Fibroblast of mammary gland (primary cell): ENCODE measurements at places on chromosomes 5 and 9.

DNA sequence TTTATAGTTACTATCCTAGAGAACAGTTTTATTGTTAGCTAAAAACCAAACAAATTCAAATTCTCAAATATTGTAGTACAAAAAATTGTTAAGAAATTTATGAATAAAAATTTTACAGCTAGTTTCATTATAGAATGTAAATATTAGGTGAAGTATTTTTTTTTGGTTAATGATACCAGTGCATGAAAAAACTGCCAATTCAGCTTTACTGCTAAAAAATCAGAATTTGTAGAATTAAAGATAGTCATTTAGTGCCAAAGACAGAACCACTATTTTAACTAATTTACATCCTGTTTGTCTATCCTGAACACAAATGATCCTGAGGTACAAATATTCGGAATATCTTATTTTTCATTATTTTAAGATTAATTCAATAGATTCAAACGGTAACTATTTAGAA is 202.6 kb downstream of the FER start:
- no peak for DNase-seq

- DNase-seq, result peak; percentile 65
Observed at GRCh38 chr9:134399435-134400056, 73.3 kb downstream of the RXRA start.

- no peak for DNase-seq
Observed at GRCh38 chr5:35862126-35862525, 5.4 kb downstream of the IL7R start.

- no peak for DNase-seq
Observed at GRCh38 chr5:132686193-132686592, 12.4 kb downstream of the IL4 start.

DNA sequence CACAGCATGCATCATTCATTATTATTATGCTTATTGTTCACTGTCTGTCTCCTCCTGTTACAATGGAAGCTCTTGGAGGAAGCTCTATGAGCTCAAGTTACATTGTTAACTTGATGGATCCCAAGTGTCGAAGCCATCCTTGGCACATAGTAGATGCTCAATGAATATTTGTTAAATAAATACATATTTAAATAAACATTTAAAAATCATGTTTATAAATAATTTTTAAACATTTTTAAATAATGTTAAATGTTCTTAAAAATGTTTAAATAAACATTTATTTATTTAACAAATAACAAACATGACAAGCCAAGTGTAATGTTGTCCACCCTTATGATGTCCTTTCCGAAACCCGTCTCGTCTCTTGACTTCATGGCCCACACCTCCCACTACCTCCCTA is 69.5 kb downstream of the USP20 start:
- no peak for DNase-seq

DNA sequence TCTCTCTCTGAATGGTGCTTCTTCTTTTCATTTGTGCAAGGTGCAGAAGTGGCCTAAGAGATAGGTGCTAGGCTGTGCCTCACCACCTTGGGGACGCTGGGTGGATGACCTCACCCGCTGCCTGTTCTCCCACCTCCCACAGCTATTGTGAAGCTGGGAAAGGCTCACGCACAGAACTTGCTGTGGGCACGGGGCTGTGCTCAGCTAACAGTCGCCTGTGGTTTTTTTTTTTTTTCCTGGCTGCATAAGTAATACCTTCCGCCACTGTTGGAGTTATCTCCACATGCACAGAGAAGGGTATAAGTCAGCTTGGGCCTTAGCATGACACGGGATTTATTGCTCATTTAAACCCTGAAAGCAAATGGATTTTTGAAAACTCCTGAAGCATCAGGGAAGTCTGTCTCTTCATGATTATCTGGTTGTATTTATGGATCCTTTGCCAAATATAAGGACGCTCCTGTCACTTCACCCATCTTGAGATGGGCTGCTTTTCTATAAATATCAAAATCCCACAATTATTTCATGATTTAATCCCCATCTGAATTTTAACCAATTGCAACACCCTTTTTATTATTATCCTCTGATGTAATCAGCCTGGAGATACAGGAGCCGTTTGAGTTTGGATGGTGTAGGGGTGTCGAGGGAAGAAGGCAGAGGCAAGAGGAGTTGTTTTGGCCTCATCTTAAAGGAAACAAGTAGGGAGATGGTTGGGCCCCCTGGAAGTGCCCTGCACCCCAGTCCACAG is 9.0 kb downstream of the DBH start:
- no peak for DNase-seq

- DNase-seq, result no peak
Observed at GRCh38 chr5:172497591-172498255, 43.4 kb upstream of the SH3PXD2B start.

DNA sequence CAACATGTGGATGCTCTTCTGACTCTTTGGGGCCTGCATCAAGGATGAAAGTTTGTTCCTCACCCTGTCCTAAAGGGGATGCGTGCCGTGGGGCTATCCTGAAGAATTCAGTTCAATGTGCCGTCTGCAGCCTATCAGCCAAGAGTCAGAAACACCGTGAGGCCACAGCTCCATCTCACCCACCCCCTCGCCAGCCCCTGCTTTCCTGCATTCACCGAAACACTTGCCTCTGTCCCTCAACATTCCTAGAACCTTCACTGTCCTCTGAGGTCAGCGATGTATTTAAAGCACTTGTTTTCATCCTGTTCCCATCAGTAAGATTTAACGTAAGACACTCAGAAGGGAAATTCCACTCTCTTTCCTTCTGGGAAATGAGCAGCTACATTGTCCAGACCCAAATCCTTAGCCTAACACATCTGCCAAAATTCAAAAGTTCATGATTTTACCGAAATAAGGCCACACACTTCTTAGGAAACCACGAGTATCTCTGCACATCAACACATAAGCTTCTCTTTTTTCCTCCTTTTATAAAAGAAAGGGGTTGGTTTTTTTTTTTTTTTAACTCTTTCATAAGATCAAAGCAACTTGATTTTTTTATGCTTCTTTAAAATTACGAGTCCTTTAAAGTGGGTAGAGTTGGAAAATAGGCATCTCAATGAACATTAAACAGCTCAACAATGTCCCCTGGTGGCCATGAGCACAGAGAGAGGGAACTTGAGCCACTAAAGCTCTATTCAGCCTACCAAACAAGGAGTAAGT is 100.7 kb downstream of the SUSD1 start:
- peak; percentile 96 for DNase-seq

DNA sequence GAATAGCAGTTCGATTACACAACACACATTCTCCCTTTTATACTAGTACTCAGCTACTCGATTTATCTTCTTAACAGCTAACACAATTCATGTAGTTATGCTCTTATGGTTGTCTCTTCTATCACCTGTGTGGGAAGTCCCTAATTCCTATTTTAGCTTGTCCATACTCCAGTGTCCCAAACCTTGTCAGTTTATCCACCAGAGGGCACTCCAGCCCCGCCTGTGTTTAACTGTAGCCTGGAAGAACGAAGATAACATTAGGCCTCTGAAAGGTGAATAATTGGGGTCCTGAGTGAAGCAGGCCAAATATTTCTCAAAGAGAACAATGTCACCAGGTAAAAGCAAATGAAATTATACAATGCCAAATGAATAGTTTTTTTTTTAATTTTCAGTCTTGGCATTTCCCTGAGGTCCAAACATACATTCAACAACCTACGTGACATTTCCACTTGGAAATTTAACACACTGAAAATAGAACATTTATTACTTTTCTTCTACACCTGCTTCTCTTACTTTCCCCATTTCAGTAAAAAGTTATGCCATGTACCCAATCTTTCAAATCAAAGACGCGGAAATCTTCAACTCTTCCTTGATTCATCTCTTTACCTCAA is 560.7 kb downstream of the HTR1A start:
- peak; percentile 46 for DNase-seq

DNA sequence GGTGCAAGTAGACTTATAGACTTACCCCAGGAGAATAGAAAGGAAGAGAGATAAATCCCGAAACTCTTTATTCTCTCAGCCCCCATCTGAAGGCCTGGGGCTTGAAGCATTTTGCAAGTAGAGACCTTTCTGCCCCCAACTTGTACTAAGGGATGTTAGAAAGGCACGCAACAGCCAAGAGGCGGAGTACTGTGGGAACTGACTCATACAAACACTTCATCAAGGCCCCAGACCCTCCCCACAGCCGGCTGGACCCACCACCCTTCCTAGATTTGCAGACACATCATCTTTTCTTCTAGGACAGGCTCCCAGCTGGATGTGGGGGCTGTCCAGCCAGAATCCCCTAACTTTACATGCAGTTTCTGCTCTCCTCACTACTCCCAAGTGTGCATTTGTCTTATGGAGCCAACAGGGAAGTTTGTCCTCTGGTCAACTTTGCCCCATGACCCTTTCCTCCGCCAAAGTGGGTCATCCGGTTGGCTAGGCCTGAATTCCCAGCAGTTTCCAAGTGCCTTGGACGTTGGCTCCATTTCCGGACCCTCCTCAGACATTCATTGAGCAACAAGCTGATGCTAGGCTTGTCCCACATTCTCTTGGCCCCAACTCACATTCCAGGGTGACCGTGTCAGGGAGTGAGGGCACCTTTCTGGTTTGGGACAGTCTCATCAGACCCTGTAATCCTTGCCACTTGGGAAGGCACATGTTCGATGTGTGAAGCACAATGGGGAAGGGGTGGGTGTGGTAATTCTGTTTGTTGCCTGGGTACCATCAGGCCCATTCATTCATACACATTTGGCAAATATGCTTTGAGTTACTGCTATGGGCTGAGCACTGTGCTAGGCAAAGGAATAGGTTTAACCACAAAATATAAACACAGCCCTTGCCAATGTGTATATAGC is 64.6 kb downstream of the ABLIM3 start:
- DNase-seq, result peak; percentile 89

GRCh38 chr5:68239487-68239886 is 23.9 kb downstream of the PIK3R1 start:
- DNase-seq, result peak; percentile 96

DNA sequence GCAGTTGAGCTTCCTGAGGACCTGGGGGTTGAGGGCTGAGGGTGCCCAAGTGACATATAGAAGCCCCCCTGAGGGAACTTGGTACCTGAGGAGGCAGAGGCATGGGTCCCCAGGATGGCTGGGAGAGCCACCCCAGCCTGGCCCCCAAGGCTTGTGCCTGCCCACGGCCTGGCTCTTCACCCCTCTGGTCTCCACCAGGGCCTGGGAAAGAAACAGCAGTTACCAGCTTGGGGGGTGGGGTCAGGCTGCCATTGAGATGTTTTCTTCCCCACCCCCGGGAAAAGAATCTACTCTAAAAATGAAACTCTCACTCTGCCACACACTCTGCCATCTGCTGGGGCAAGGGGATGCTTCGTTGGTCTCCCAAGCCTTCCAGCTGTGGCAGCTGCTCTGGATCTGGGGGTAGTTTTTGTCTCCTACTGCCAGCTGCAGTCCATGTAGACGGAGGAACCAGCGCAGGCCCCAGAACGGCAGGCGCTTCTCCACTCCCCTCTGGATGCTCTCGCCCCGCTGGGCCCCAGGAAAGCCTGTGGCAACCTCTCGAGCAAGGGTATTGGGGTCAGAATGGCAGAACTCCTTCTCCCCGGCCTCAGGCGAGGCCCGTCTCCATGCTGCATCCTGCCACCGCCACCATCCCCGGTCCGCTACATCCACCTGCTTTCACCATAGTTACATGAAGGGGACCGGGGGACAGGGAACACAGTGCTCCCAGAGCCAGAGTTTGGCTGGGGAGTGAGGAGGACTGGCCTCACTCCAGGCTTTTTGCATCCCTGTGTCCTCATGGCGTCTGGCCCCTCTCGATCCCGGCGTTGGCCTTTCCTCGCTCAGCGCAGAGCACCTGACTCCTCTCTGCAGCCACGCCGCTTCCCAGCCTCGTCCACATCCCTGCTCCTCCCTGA is 123.5 kb downstream of the DAB2IP start:
- no peak for DNase-seq

GRCh38 chr5:1067141-1068121 is 44.4 kb downstream of the SLC12A7 start:
- no peak for DNase-seq

- no peak for DNase-seq
Observed at GRCh38 chr9:134320126-134320867, 6.0 kb upstream of the RXRA start.

GRCh38 chr5:31113666-31114350 is 79.7 kb upstream of the CDH6 start:
- DNase-seq, result no peak

GRCh38 chr5:127666043-127666716 is 17.3 kb downstream of the CTXN3 start:
- peak; percentile 15 for DNase-seq

GRCh38 chr9:27351438-27351837 is 54.5 kb upstream of the EQTN start:
- DNase-seq, result no peak

- DNase-seq, result peak; percentile 19
Observed at GRCh38 chr5:143992496-143992895, 178.0 kb downstream of the YIPF5 start.

- no peak for DNase-seq
Observed at GRCh38 chr9:68708513-68708912, 3.5 kb downstream of the PIP5K1B start.

GRCh38 chr5:40550481-40550880 is 129.2 kb upstream of the PTGER4 start:
- no peak for DNase-seq

DNA sequence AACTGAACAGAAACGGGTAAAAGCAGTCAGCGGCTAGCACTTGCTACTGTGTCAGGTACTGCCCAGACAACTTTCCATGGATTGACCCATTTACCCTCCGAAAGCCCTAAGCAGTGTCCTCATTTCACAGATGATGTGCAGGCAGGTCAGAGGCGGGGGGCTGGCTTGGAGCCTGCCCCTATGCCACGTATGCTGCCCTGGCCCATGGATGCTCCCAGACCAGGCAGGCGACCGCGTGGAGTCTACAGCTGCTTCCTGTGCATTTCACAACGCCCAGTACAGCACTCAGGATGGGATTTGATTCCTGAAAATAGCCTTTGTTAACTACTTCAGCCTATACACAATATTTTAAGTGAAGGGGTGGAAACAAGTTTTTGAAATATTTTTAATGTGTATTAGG is 202.9 kb downstream of the NXNL2 start:
- no peak for DNase-seq

GRCh38 chr9:105308461-105309341 is 64.2 kb downstream of the SLC44A1 start:
- DNase-seq, result no peak

- DNase-seq, result no peak
Observed at GRCh38 chr5:120895660-120896059, 431.6 kb downstream of the PRR16 start.

DNA sequence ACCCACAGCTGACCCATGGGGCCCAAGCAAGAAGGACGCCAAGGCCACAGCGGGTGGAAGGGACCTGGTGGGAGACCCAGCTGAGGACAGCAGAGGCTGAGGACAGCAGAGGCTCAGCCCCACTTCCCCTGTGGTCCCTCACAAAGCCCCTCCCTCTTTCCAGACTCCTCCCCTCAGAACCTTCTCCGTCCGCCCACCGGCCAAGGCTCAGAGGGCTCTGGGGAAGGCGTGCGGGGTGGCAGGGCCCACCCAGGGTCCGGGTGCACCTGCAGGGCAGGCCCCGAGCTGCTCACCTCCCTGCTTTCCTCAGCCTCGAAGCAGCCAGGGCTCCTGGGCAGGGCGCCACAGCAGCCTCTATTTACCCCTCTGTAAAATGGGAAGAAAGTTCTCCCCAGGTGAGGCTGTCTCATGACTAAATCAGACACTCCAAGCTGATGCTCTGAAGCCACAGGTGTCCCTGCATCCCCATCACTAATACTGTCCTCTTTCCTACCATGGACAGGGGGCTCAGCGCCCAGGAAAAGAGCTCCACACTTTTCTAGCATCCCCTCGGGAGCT is 137.9 kb upstream of the PPP1R26 start:
- no peak for DNase-seq

GRCh38 chr9:72980183-72980582 is 27.3 kb upstream of the ALDH1A1 start:
- no peak for DNase-seq

GRCh38 chr5:152237531-152237930 is 167.5 kb downstream of the NMUR2 start:
- DNase-seq, result no peak
